ENCODE measurements at places on chromosomes 11 and 22.
A peak's percentile ranks its signal among the peaks of the same experiment; 100 is the strongest.

- DNase-seq, result no peak
Measured at GRCh38 chr11:102850973-102851745, 7.8 kb upstream of the MMP3 start.

DNA sequence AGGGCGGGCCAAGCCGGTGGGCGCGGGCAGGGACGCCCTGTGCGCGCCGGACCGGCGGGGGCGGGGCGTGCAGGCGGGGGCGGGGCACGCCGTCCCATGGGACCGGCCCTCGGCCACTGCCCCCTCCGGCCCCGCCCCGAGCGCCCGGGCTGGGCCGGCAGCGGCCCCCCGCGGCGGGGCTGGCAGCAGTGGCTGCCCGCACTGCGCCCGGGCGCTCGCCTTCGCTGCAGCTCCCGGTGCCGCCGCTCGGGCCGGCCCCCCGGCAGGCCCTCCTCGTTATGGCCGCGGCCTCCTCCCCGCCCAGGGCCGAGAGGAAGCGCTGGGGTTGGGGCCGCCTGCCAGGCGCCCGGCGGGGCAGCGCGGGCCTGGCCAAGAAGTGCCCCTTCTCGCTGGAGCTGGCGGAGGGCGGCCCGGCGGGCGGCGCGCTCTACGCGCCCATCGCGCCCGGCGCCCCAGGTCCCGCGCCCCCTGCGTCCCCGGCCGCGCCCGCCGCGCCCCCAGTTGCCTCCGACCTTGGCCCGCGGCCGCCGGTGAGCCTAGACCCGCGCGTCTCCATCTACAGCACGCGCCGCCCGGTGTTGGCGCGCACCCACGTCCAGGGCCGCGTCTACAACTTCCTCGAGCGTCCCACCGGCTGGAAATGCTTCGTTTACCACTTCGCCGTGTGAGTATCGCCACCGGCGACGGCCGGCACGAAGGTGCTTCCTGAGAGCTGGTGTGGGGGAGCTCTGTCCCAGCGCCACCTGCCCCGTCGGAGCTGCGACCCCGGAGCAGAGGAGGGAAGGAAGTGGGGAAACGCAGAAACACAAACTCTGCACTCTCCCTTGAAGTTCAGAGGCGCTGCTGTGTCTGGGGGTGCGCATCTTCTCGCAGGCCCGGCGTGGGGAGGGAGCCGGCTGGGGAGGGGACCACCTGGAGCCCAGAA, at the start of gene KCNQ1:
Gene KCNQ1 (plus strand): TSS at position 188 of the 925 bp plus-strand sequence. CDS start 91 bp downstream, at position 279.
- DNase-seq, result peak; percentile 27

GRCh38 chr11:134119094-134119493, 50.2 kb downstream of the JAM3 start:
- no peak for DNase-seq

- DNase-seq, result no peak
Measured at GRCh38 chr11:12901874-12902481, 107.1 kb upstream of the RASSF10 start.

DNA sequence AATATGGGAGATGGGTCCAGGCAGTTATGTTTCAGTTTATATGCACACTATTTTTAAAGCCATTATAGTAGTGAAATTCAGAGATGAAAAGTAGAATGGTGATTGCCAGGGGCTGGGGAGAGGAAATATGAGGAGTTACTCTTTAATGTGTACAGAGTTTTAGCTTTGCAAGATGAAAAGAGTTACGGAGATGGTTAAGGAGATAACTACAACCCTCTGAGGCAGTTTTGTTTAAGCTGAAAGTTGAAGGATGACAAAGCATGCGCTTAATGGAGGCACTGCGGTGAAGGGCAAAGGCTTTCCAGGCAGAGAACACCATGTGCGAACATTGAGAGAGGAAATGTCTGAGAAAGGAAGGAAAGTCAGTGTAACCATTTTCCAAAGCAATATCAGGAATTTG, 18.2 kb upstream of the BMAL1 start:
- no peak for DNase-seq

GRCh38 chr11:30344085-30344484, 21.2 kb downstream of the ARL14EP start:
- DNase-seq, result no peak

DNA sequence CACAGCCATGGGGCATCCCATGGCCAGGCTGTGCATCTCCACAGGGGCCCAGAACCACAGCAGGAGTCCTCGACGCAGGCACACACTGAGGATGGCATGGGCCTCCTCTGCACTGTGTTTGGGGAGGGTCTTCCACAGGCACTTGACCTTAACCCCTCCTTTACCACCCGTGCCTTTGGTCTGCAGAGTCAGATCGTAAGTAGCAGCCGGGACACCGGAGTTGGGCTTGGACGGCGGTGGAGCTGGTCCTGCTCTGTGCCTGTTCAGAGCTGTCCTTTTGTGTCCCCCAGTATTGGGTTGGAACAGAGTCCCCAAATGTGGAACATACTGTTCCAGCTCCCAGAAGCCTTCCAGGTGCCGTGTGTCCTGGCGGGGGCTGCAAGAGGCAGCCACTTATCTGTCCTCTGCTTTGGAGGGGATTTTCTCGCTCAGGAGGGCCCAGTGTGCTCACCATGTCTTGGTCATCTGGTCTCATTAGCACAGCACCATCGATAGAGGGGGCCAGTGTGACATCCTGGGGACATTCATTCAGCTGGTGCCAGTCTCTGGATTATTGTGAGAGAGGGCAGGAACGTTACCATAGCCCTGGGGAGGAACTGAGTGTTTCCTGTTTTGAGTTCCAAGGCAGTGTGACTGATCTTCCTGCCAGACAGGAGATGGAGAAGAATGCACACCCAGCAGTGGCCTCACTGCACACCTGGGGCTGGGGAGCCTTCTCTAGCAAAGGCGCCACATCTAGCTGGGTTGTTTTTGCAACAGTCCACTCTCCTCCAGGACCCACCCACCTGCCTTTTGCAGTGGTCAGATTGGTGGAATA, 12.4 kb downstream of the CRELD2 start:
- peak; percentile 83 for DNase-seq

DNA sequence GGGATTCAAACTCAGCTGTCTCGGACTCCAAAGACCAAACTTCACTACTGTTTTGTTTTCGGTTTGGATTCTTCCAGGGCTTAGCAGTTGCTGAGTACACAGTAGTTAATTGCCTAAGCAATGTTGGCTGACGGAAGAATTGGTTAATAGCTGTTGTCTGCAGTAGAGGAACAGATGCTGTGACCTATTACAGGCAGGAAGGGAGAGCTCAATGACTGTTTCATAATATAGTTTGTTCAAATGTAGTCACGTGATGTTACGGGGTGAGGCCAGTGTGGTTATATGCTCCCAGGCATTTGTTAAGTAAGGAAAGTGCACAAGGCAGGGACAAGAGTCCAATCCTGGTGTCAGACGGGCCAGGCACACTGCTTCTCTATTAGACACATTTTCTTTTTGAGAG, 222.6 kb upstream of the CCDC90B start:
- DNase-seq, result no peak

DNA sequence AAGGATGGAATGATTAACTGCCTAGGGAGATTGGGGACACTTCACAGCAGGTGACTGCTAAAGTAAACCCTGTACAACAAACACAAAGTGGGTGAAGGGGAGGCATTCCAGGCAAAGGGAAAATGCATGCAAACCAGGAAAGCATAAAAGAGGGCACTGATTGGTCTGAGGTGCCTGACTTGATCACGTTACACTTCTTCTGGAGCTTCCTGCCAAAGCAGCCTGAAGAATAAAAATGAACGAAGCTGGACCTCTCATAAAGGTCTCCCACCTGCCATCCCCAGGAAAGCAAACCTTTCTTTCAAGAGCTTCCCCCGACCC, 46.7 kb upstream of the SCUBE2 start:
- DNase-seq, result no peak

- DNase-seq, result no peak
Measured at GRCh38 chr11:45073685-45074141, 72.7 kb upstream of the PRDM11 start.

DNA sequence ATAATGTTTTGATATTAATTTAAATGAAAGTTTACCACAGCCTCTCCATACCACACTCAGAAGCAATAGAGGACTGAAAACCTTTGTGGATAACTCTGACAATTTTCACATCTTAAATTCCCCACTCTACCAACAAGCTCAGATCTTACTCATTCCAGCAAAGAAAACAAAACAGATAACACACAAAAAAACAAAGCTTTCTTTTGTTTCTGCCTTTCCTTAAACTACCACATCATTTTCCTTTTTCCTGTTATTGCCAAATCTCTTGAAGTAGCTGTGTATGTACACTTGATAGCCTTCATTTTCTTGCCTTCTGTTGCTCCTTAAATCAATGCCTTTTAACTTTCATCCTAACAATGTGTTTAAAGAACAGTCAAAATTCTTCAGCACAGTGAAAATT, 484.9 kb downstream of the NTM start:
- no peak for DNase-seq

GRCh38 chr11:120281143-120281795, 41.3 kb downstream of the POU2F3 start:
- DNase-seq, result no peak

DNA sequence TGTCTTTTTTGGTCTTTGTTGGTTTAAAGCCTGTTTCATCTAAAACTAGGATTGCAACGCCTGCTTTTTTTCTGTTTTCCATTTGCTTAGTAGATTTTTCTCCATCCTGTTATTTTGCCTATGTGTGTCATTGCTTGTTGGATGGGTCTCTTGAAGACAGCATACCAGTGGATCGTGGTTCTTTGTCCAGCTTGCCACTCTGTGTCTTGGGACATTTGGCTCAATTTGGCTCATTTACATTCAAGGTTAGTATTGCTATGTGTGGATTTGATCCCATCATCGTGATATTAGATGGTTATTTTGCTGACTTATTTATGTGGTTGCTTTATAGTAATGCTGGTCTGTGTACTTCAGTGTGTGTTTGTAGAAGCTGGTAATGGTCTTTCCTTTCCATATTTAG, 31.4 kb upstream of the ANKK1 start:
- DNase-seq, result no peak

- DNase-seq, result no peak
Measured at GRCh38 chr11:32153747-32154146, 62.9 kb downstream of the RCN1 start.

GRCh38 chr11:35553021-35553420, 27.6 kb upstream of the PAMR1 start:
- no peak for DNase-seq

DNA sequence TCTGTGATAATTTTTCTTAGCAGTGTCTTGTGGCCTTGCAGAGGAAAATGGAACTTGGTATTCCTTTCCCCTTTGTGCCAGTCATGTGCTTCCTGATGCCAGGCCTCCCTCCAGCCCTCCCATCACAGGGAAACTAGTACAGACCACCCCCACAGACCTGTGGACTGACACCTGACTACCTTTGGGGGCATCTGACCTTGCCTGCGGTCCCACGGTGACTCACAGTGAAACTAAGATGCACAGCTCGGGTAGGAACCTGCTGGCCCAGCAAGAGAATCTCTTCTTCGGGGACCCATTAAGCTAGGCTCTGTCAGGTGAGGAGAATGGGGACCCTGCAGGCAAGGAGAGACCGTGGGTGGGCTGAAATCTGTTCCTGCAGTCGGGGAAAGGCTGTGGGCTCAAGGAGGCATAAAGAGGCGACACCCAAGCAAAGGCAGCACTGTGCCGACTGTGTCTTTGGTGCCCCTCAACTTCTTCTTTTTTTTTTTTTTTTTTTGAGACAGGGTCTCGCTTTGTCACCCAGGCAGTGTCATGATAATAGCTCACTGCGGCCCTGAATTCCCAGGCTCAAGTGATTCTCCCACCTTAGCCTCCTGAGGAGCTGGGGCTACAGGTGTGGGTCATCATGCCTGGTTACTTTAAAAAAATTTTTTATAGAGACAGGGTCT, 20.8 kb upstream of the PEX26 start:
- DNase-seq, result no peak

DNA sequence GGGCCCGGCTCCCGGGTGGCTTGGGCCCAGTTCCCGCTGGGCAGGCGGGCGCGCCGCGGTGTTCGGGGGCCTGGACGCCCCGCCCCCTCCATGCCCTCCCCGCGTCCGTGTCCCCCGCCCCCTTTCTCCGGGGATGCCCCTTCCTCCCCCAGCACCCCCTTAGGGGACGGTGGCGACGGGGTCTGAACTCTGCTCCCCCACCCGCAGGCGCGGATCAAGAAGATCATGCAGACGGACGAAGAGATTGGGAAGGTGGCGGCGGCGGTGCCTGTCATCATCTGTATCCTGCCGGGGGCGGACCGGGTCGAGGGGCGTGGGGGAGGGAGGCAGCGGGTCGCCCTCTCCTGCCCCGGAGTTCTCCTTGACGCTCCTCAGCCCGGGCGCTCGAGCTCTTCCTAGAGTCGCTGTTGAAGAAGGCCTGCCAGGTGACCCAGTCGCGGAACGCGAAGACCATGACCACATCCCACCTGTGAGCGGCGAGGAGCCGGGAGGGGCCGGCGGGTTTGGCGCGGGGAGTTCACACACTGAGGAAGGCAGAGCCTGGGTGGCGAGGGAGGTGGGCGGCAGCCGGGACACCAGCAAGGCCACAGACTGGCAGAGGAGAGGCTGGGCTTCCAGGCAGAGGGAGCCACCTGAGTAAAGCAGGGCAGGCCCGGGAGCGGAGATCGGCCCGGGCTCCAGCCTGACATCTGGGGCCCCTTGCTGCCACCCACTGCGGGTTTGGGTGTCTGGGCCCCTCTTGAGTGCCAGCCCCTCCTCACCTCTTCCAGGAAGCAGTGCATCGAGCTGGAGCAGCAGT, 546 bp downstream of the DRAP1 start:
- DNase-seq, result no peak

DNA sequence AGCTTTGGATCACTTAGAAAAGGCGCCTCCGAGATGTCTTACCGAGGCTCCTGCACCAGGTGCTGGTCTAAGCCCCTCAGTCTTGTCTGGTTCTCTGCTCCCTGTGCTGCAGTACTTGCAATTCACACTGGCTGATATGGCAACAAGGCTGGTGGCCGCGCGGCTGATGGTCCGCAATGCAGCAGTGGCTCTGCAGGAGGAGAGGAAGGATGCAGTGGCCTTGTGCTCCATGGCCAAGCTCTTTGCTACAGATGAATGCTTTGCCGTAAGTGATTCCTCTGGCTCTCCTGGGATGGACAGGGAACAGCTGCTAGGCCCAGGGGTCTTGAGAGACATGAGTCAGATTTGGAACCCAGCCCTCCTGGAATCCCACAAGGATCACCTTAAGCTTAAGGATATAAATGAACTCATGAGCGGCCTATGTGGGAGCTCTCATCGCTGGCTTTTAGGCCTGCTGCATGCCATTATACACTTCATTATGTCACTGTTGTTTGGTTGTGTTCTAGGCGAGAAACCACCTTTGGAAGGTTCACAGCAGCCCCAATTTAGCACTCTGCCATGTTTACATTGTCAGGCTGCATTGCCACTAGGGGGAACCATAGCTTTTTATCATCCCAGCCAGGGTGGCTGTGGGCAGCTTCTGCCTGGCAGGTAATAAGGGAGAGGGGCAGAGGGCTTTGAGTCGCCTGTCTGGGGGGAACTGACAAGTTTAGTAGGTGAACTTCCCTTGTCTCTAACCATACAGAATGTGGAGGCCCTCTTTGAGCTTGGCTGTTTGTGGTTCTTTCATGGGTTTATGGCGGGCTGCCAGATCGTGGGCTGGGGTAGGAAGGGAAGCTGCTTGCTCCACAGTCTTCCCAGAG, 8.5 kb downstream of the ACAD8 start:
- DNase-seq, result peak; percentile 47

- DNase-seq, result no peak
Measured at GRCh38 chr22:42760806-42761565, 40.3 kb upstream of the A4GALT start.

GRCh38 chr22:40300884-40301672, 45.2 kb upstream of the ADSL start:
- no peak for DNase-seq

All from NCI-H524 (cell line).